Cerebellar nuclear complex (tissue), 1 donor: ENCODE measurements at places on chromosomes 12 and 14.

DNA sequence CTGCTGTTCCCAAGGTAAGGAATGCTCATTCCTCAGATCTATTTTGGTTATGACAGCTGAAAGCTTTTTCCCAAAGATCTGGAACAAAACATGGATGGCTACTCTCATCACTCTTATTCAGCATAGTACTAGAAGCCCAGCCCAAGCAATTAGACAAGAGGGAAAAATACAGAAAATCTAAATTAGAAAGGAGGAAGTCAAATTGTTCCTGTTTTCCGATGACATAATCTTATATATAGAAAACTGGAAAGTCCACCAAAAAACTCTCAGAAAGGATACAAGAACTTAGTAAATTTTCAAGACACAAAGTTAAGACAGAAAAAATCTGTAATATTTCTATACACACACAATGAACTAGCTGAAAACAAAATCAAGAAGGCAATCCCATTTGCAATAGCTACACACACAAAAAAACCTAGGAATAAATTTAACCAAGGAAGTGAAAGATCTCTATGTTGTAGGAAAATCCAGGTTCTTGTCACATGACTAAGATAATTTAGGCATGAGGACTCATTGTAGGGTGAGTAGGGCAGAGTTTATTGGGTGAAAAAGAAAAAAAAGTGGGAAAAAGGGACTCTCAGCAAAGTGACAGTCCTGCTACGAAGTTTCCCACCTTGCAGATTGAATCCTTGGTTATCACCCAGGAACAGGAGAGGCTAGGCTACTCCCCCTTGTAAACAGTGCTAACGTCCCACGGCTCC, 28.6 kb upstream of the KLRB1 start:
- no peak for DNase-seq

- no peak for DNase-seq
Measured at GRCh38 chr12:92340441-92341064, 194.9 kb upstream of the BTG1 start.

DNA sequence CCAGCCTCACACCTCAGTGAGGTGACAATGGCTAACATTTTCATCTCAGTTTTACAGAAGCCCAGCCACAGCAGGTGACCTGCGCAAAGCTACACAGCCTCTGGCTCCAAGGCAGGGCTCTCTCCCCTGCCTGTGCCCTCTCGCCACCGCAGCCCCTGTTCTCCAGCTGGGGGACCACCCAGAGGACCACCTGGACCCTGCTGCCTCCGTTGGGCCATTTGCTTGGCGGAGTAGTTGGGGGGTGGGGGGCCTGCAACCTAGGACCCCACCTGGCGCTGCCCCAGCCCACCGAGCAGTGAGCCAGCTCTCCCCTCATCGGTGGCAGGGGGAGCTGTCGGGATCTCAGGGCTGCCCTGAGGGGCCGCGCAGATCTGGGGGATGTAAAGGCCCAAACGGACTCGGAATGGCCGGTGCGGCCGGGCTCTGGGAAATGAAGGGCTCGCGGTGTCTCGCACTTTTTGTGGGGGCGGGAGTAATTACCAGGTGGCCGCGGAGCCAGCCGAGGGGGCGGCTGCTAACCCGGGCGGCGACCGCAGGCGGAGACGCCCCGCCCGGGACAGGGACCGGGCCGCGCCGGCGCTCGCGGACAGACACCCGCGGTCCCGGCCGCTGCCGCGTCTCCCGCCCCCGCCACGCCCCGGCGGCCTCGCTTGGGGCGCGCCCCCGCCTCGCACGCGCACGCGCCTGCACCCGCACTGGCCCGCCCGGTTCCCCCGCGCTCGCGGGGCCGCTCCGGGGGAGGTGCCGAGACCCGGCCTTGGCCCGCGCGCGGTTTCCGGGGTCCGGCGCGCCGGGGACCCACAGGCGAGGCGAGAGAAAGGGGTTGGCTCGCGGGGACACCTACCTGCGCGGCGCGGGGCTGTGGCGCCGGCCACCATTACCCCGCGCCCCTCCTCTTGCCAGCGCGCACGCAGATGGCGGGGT, 8.6 kb upstream of the GPR68 start:
- DNase-seq: no peak

DNA sequence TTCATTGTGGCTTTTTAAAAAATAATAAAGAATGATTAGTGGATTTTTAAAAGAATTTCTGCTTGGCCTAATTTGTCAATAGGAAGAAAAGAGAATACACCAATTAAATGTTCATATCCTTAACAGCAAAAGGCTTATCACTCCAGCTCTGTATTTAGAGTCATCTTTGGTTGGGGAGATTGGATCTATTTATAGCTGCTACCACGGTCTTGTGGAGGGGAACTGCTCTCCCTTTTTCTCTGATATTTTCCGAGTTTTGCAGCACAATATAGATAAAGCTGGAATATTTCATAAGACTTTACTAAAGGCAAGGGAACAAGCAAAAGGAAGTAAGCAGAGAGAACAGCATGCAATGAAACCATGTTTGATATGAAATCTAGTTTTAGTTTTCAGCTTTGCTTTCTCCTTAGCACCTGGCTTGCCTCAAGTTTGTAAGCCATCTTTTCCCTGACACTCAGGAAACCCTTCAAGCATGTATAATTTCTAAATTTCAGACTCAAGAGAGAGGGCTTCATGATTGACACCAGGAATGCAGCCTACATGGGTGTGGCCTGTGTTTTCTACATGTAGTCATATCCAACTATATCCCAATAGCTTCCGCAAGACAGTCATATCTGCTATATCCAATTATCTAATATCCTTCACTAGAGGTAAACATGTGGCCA, 35.2 kb downstream of the BRMS1L start:
- no peak for DNase-seq

GRCh38 chr12:100324498-100324897, 32.4 kb upstream of the SLC17A8 start:
- no peak for DNase-seq

DNA sequence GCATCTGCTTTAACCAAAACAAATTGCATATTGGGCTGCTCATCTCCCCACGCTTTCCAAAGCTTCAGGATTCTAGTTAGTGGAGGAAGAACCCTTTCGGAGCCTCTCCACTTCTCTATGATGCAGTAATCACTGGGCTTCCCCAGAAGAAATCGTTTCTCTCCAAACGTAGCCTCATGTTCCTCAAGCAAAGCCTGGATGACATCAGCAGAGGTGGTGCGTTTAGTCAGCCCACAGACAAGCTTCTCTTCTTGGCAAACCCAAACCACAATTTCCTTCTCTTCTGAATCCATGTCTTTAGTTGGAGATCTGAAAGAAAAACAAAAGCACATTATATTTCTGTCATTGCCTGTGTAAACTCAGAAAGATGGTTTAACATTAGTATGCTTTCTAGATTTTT, 30.6 kb downstream of the RASSF9 start:
- no peak for DNase-seq

DNA sequence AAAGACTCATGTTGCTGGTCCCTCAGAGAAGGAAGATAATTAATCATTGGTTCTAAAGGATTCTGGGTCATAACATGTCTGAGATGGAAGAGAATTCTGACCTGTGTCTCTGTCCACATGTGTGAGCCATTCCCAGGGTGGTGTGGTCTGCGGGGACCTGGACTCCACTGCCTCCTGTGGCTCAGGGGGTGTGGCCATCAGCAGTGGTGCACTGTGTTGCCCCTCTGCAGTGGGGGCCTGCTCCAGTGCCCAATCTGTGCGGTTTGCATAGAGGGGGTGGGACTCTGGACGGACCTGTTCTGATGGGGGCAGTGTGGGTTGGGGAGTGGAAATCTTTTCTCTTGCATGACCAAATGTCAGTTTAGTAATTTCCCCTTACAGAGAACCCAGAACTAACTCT, 13.5 kb downstream of the KRT85 start:
- DNase-seq: no peak

DNA sequence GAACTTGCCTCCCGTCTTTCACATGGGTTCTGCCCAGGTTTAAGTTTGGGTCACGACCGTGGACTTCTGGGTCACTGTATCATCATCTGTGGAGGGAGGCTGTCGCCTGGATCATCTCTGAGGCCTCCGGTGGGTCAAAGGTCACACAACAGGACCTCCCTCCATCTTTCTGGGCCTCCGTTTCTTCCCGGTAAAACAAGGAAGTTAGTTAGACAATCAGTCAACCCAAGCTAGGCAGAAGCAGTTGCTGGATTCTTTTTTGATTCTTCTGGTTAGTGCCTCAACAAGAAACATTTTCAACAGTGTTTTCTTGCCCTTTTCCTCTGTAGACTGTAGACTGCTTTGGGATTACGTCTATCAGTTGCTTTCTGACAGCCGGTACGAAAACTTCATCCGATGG, 186.6 kb upstream of the BCL2L14 start:
- no peak for DNase-seq

DNA sequence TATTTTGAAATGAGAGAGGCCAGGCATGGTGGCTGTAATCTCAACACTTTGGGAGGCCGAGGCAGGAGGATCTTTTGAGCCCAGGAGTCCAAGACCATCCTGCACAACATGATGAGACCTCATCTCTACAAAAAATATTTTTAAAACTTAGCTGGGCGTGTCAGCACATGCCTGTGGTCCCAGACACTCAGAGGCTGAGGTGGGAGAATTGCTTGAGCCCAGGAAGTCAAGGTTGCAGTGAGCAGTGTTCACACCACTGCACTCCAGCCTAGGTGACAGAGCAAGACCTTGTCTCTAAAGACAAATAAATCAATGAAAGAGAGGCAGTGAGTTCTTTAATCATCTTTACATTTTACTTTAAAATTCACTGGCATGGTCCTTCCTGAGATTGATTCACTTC, 124.5 kb downstream of the DUSP6 start:
- no peak for DNase-seq

DNA sequence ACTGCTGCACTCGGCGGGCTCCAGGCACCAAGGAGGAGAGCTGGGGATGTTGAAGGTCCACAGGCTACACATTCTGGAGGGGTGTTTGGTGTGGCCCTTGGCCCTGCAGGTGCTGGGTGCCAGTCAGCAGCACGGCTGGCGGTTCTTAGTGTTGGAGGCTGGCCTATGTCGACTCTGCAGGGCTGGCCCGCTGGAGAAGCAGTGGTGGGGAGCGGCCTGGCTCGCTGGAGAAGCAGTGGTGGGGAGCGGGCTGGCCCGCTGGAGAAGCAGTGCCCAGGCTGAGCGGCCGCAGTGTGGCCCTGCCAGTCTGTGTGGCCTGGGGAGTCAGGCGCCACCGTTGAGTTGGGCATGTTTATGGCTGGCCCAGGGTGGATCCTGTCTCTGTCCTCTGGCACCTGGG, 27.3 kb downstream of the MTA1 start:
- no peak for DNase-seq

GRCh38 chr12:58252914-58253313, 311.5 kb downstream of the ATP23 start:
- no peak for DNase-seq

DNA sequence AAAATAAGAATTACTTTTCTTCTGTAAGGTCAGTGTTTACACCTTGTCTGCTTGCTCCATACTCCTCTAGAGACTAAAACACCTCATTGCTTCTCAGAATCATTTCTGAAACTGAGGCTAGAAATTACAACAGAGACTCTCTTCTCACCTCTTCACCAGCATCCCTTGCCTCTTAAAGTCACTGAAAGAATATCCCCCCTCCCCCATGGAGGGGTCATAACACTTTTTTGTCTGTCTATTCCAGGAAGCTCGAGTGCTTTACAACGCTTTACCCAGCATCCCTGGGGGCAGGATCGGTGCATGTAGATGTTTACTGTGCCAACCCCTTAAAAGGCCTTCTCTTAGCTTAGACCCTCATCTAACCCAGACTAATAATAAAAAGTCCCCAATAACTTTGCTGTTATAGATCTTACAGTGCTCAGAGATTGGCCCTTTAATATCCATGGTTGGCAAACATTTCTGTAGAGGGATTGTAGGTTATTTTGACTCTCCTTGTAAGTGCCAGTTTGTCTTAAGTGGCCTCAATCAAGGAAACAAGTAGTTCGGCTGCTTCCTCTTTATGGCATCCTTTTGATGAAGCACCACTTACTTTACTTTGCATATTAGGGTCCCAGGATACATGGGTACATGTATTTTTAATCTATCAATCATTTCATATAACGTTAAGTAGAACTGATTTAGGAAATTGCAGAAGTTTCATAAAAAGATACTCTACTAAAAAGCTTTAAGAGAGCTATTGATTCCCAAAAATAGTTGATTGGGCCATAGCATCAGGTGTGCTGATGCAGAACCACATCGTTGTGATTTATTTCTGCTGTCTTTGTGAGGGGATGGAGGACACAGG, 29.3 kb downstream of the PRKCH start:
- DNase-seq: no peak

DNA sequence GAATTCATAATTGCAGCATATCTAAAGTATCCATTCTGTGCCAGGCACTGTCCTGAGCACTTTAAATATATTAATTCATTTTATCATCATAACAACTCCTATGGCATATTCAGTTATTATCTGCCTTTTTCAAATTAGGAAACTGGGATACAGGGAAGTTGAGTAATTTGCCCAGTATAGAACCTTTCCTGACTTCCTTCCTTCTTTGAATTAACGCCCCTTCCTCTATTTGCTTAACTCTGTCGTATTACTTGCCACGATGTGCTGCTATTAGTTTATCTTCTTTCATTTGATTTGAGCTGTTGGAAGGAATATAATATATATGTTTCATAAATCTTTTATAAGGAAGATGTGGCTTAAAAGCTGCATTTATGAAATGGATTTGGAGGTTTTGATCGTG, 25.4 kb upstream of the FAM177A1 start:
- no peak for DNase-seq

DNA sequence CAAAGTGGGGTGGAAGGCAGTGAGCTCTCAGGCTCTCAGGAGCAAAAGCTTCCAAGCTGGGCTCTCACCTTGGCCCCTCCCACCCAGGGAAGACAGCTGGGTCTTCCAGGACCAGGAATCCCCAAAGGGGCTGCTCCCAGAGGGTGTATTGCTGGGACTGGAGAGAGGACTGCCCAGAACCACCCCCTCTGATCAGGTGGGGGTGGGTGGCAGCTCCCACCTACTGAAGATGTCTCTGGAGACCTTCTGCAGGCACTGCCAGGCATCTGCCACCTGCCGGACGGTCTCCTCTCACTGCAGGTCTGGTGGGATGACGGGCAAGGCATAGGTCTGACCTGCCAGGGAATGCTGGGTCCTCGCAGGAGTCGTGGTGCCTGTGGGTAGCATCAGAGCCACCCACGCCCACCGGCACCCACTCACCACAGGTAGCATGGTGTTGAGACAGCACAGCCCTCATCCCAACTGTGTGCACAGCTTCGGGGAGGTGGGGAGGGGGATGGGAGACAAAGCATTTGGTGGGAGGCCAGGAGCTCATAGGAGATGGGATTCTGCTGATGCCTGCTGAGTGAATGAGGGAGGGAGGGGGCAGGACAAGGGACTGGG, 103.2 kb downstream of the SINHCAF start:
- no peak for DNase-seq

DNA sequence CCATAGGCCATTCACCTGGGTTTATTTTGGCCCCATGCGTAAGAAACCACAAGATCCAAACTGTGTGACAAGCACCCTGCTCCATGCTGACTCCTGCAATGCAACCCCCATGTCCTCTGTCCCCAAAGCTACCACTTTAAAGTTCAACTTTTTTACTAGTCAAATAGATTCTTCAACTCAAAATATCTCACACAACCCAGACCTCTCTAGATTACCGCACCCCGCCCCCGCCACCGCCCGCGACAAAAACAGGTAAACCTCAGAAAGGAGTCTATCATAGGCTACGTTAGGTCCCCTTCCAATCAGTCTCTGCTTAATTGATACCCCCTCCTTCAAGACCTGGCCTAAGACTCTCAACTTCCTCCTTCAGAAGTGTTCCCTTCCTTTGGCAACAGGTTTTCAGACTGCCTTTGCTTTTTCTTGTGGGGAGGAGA, 2.2 kb downstream of the ZFP36L1 start:
- no peak for DNase-seq
